Activated CD4-positive, alpha-beta T cell treated with anti-CD3 and anti-CD28 coated beads, Interleukin-10, Interleukin-2, amounts not matched to agents 100 ng/mL and 50 ng/mL, durations not matched to agents 16 hours and 8 hours (primary cell): ENCODE measurements at places on chromosomes 2 and 18.

GRCh38 chr2:168210895-168211570 lies 36.4 kb downstream of the STK39 start:
- DNase-seq, result peak; percentile 87

DNA sequence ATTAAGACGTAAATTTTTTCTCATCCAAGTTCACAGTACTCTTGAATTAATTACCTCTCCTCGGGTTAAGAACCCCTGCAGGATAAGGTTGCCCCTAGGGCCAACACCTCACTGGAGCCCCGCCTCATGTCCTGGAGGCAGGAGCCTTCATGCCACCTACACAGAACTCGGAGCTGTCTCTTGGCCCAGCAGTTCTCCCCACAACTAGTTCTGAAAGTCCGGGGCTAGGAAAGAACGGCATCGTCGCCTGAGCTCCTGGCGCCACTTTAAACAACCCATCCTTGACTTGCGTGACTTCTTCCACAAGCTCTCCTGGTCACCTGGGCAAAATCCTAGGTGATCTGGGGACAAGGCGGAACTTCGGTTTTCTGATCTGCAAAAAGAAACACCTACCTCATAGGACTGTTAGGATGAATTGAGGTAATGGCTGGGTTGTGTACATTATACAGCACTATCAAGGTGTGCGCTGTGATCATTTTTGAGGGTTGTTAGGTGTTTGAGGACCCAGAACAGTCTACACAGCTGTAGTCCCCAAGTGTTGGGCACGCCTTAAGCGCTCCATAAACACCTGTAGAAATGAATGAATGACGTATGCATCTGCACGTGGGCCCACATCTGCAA lies 641 bp upstream of the ITGA6 start:
- no peak for DNase-seq

DNA sequence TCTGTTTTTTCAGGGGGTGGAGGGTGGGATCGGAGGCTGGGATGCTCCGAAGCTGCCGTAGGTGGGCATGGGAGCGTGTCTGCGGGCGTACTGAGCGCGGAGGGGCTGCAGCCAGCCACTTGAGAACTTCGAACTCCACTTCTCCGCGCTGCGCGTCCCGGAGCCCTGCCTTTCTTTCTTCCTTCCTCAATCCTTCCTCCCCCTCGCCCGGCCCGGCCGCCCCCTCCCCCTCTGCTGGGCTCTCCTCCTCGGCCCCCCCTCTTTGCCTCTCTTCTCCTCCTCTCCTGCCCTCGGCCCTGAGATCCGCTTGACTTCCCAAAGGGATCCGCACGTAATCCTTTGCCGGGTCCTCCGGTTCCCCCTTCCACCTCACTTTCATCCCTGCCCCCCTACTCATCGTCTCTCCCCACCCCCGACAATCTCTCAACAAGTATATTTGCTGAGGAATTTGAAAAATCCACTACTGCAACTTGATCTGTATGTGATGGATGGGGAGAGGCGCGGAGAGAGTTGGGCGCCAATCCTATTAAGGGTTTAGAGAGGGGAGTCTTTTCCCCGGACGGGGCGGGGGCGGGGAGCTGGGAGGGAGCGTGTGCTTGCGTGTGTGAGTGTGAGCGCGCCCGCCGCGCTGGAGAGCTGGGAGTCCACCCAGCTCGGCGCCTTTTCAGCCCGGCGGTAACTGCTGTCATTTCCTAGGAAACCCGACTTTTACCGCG lies 1.1 kb downstream of the GLI2 start:
- DNase-seq, result no peak

GRCh38 chr2:29522951-29523669 lies 398.3 kb downstream of the ALK start:
- DNase-seq, result no peak

- DNase-seq, result no peak
Measured at GRCh38 chr2:234823196-234823876, 128.5 kb upstream of the SH3BP4 start.

GRCh38 chr2:119290859-119291587 lies 67.4 kb downstream of the STEAP3 start:
- DNase-seq, result peak; percentile 73

- no peak for DNase-seq
Measured at GRCh38 chr2:221818616-221819320, 246.7 kb upstream of the EPHA4 start.

GRCh38 chr2:156110890-156111289 lies 221.6 kb downstream of the NR4A2 start:
- peak; percentile 24 for DNase-seq
